ENCODE measurements at places on chromosomes 4 and X.

GRCh38 chr4:8097141-8097541 is 61.5 kb downstream of the ABLIM2 start:
- no peak for DNase-seq

DNA sequence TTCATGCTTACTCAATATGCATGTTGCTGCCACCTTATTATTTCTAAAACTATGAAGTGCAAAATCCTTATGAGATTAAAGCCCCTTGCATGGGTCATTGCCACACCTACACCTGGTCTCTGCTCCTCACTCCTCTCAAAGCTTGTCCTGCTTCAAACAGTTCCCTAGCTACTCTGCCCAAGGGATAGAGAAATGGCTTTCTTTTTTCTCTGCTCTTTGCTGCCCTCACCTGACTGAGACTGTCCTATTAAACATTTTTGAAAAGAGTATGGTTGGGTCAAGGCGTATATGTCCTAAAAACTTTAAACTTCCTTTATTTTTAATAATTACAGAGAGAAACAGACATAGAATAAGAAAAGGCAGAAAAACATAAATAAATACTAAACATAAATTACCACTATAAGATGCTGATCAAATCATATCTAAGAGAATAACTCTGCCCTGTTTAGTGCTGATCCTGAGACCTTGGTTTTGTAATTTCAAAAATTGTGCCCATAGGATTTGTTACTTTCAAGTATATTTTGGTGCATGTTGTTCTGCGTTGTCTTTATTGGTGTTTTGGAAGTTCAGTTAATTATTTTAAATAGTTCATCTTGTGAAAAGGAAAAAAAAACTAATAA is 704.9 kb upstream of the PABPC4L start:
- DNase-seq = no peak

DNA sequence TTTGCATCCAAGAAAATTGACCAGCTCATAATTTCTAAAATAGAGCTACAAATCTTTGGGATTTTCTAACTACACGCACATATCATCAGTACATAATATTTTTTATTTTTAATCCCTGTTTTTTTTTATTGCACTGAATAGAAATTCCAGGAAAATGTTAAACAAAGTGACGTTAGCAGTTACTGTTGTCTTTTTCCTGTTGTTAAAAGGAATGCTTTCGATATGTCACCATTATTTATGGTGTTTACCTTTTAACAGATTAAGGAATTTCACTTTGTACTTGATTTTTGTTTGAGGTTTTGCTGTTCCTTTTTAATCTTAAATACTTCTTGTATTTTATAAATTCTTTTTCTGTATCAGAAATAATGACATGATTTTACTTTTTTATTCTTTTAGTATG is 89.7 kb downstream of the TMEM144 start:
- DNase-seq = no peak

DNA sequence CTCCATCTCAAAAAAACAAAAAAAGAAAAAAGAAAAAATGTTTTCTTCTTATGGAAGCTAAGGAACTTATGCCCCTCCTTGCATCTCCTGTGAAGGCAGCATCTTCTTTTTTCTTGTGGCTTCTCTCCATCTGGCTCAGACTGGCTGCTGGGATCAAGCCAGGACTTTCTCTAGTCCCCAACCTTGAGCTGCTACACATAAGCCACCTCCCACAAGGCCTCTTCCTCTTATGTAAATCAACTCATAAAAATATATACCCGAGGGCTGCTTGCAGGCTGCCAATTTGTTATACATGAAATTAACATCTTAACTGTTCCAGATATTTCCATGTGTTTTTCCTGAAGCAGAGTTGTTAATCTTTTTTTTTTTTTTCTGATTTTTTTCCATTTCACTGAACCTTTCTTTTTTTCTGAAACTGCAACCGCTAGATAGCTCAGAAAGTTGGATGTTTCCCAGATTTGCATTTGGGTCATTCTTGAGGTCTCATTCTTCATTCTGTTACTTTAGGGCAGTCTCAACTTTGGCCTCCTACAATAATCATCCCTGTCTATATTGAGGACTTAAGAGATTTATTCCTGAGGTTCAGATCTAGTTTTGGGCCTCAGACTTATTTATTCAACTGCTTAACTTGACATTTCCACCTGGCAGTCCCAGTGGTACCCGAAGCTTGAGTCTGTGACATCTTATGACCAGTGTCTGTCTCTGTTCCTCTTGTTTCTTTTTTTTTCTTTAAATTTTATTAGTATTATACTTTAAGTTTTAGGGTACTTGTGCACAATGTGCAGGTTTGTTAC is 10.3 kb downstream of the SNX25 start:
- DNase-seq = no peak

DNA sequence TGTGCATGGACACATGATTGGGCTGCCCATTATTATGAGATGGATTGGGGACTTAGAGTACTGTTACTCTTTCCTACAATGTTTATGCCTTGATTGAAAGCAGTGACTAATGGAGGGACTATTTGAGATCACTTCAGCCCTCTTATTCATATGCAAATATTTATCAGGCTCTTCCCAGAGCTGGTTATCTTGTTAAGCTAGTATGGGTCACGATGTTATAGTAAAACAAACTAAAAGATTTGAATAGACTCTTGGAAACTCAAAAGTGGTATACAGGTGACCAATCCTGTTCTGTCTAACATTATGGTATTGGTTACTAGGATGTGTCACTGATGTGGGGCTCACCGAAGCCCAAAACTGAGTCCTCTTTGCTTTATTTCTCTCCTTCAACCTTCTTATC is 306.2 kb upstream of the CASK start:
- no peak for DNase-seq

- no peak for DNase-seq
Observed at GRCh38 chr4:107283587-107284559, 247.8 kb upstream of the DKK2 start.

- DNase-seq = no peak
Observed at GRCh38 chr4:52987392-52988056, 125.4 kb downstream of the RASL11B start.

DNA sequence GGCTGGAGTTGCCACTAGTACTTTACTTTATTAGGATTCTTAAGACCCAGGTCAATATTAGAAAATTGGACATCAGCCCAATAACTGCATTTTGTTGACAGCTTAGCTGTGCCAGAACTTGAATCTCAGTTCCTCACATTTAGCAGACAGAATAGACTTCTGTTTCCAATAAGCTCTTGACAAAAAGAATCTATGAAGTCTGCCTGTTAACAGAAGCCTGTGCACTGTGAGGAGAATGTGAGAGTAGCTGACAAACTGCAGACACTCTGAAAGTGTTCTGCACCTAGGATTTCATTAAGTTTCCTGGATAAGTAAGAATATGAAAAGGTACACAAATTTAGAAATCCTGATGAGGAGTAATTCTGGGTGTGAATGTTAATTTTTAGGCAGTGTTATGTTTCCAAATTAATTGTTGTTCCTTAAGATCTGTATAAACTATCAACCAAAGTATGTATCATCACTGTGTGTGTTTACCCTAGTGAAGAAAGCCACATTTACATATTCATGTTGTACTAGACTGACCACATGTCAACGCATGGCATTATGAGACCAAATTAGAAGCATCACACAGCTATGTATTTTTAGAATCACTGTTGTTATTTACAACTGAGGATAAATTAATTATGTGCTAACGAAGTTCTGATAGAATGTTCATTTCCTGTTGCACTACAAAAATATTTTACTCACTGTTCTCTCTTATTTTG is 756.4 kb upstream of the IGFBP7 start:
- DNase-seq = no peak

- DNase-seq = no peak
Observed at GRCh38 chr4:53748328-53748772, 157.1 kb upstream of the LNX1 start.
